Osteoblast (primary cell): ENCODE measurements at places on chromosomes 12 and 14. TPM values are rescaled to one million over a fixed set of nuclear protein-coding genes. Genes with fewer than 3 reads are reported as not detected.

GRCh38 chr14:59376686-59377085, 88.5 kb downstream of the GPR135 start:
- no peaks in the 10 kb centered on the region for H3K36me3 ChIP-seq
- no peak overlapping the region for H3K4me3 ChIP-seq
- no peaks in the 10 kb centered on the region for H3K4me1 ChIP-seq
- H3K27me3 ChIP-seq, result no peaks in the 10 kb centered on the region

DNA sequence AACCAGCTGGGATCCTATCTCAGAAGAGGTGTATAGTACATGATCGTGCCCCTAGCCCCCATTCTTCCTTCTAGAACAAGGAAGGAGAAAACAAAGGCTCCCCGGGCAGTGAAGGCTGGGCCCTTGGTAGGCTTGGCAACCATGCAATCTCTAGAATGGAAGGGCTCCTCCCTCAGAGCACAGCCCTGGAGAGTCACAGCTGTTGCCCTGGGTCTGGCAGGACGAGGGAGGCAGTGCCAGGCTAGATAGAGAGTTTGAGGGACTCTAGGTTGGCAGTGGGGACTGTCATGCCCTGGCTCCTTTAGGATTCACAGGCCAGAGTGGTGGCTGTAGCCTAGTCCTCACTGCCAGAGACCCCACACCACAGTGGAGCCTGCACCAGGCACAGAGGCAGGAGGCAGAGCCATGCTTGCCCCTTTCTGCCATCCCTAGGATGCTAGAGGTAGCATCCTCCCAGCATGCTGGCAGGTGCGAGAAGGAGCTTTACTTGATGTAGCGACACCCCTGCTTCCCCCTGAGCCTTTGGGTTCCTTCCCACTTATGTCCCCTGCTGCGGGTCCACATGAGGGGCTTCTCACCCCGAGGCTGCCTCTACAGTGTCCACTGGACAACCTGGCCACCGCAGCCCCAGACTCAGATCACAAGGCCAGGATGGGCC, 33.4 kb upstream of the CIPC start:
- no peaks in the 10 kb centered on the region for H3K4me1 ChIP-seq
- no peak overlapping the region for H3K4me3 ChIP-seq
- H3K27me3 ChIP-seq, result peaks cover 4% of the 10 kb centered on the region
- no peak for DNase-seq

DNA sequence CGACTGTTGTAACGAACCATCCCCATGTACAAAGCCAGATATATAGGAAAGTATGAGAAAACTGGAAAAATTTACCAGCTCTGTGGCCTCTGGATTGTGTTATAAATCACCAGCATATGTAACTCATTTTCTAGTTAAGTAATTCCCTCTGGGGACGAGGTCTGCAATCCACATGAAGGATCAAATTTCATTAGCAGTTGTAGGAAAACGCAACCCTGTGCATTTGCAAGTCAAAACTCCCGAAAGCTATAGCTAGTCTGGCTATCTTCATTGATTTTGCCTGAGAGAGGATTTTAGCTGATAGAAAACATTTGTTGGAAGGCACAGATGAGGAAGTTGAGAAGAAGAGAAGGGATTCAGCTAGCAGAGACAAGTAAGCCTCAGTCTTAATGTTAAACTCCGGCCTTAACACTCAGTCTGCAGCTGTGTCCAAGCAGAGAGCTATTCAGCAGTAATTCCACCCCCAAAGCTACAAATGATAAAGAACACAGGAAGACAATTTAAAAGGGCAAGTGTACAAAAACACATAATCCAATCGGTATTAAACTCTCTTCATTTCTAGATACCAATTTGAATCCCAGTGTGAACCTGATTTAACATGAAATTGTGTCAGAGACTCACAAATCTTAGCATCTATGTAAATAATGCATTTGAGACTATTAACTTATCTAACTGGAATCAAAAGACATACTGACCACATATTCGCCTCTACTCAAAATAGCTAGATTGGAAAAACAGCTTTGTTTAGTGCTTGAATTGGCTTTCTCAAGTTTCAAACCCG, 54.2 kb upstream of the CERS5 start:
- H3K36me3 ChIP-seq, result peaks cover 29% of the 10 kb centered on the region
- peaks cover 38% of the 10 kb centered on the region for H3K4me1 ChIP-seq
- DNase-seq, result peak; percentile 58
- H3K4me3 ChIP-seq, result peak overlapping the region; percentile 84

- H3K27ac ChIP-seq, result no peak overlapping the region
- no peaks in the 10 kb centered on the region for H3K27me3 ChIP-seq
- DNase-seq, result peak; percentile 44
These were observed 55.2 kb upstream of the RIN3 start for GRCh38 chr14:92458136-92459029.

The SCN8A gene
- 24.5 and 26.4 TPM in 2 replicates for total RNA-seq

GRCh38 chr14:52068615-52069306, at the start of gene NID2:
NID2 (minus strand) TSS chr14:52069059; CDS start chr14:52068994, 65 bp downstream.
- no peaks in the 10 kb centered on the region for H3K27me3 ChIP-seq
- peaks cover 7% of the 10 kb centered on the region for H3K36me3 ChIP-seq
- DNase-seq, result peak; percentile 97

GRCh38 chr14:55891692-55892091, 226.5 kb upstream of the PELI2 start:
- no peak overlapping the region for H3K4me3 ChIP-seq
- H3K27me3 ChIP-seq, result peaks cover 8% of the 10 kb centered on the region
- no peaks in the 10 kb centered on the region for H3K36me3 ChIP-seq
- H3K27ac ChIP-seq, result no peak overlapping the region
- H3K4me1 ChIP-seq, result no peaks in the 10 kb centered on the region

DNA sequence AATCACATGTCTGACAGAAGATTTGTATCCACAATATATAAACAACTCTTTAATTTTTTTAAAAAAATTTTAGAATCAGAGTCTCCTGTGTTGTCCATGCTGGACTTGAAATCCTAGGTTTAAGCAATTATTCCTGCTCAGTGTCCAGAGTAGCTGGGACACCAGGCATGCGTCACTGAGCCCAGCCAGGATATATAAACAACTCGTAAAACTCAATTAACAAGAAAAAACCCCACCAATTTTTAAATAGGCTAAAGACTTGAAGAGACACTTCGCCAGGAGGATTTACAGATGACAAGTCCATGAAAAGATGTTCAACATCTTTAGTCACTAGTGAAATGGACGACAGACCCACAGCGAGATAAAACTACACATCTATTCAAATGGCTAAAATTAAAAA, 2.0 kb upstream of the SCN8A start:
- H3K4me3 ChIP-seq, result no peak overlapping the region
- no peaks in the 10 kb centered on the region for H3K36me3 ChIP-seq
- H3K27me3 ChIP-seq, result no peaks in the 10 kb centered on the region
- H3K4me1 ChIP-seq, result peaks cover 6% of the 10 kb centered on the region

The PTGDR gene
- 1.4 and 1.5 TPM in 2 replicates for total RNA-seq

GRCh38 chr12:108589028-108589839, 8.7 kb downstream of the TMEM119 start:
- no peaks in the 10 kb centered on the region for H3K27me3 ChIP-seq
- H3K4me3 ChIP-seq, result peak overlapping the region; percentile 13
- H3K36me3 ChIP-seq, result peaks cover 4% of the 10 kb centered on the region

GRCh38 chr12:52243856-52244614, 11.0 kb downstream of the KRT7 start:
- no peaks in the 10 kb centered on the region for H3K27me3 ChIP-seq
- H3K36me3 ChIP-seq, result no peaks in the 10 kb centered on the region
- peak; percentile 100 for DNase-seq
- peaks cover 37% of the 10 kb centered on the region for H3K4me1 ChIP-seq

The LPAR5 gene
- under 0.01 TPM in 1 of 2 replicates, not detected in the other for total RNA-seq

The PSME2 gene
- total RNA-seq, result 47.7 and 55.7 TPM in 2 replicates

- H3K36me3 ChIP-seq, result no peaks in the 10 kb centered on the region
- no peaks in the 10 kb centered on the region for H3K27me3 ChIP-seq
- H3K27ac ChIP-seq, result no peak overlapping the region
- no peak for DNase-seq
These were observed 178.5 kb upstream of the OR4E1 start for GRCh38 chr14:21852061-21852664.

The ADGRD1 gene
- 0.29 and 0.72 TPM in 2 replicates for total RNA-seq

DNA sequence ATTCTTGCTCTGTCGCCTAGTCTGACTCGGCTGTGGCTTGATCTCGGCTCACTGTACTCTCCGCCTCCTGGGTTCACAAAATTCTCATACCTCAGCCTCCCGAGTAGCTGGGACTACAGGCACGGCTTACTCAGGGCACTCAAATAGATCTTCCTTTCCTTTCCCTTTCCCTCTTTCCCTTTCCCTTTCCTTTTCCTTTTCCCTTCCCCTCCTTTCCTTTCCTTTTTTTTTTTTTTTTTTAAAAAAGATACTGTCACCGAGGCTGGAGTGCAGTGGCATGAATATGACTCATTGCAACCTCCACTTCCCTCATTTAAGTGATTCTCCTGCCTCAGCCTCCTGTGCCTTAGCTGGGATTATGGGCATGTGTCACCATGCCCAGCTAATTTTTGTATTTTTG, 86.0 kb downstream of the AEBP2 start:
- no peak overlapping the region for H3K4me3 ChIP-seq
- no peak for DNase-seq
- H3K27me3 ChIP-seq, result no peaks in the 10 kb centered on the region
- H3K27ac ChIP-seq, result no peak overlapping the region
- H3K4me1 ChIP-seq, result peaks cover 10% of the 10 kb centered on the region

The PLA2G1B gene
- total RNA-seq, result not detected in 2 replicates

- H3K4me3 ChIP-seq, result peak overlapping the region; percentile 94
- no peaks in the 10 kb centered on the region for H3K36me3 ChIP-seq
- peaks cover 54% of the 10 kb centered on the region for H3K4me1 ChIP-seq
- H3K27me3 ChIP-seq, result no peaks in the 10 kb centered on the region
These were observed 9.7 kb upstream of the HOXC6 start for GRCh38 chr12:54018468-54018984.

GRCh38 chr12:50542448-50542847, 37.7 kb downstream of the DIP2B start:
- DNase-seq, result peak; percentile 72
- H3K36me3 ChIP-seq, result no peaks in the 10 kb centered on the region
- peak overlapping the region; percentile 72 for H3K27ac ChIP-seq
- H3K27me3 ChIP-seq, result no peaks in the 10 kb centered on the region
- peaks cover 30% of the 10 kb centered on the region for H3K4me1 ChIP-seq
